ENCODE measurements at places on chromosomes 7 and 10.

DNA sequence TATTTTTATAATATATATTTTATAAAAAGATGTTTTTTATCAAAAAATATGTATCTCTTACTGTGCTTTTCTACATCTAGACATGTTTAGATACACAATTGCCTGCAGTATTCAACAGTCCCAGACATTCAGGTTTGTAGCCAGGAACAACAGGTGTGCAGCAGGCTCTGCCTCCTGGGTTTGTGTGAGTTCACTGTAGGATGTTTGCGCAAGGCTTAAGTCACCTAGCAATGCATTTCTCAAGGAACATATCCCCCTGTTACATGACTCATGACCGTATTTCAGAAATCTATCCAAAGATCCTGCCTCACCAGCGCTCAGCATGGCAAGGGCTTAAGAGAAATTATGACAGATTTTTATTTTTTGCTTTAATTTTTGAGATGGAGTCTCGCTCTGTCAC is 41.5 kb downstream of the PITRM1 start:
- no peak for ATAC-seq

DNA sequence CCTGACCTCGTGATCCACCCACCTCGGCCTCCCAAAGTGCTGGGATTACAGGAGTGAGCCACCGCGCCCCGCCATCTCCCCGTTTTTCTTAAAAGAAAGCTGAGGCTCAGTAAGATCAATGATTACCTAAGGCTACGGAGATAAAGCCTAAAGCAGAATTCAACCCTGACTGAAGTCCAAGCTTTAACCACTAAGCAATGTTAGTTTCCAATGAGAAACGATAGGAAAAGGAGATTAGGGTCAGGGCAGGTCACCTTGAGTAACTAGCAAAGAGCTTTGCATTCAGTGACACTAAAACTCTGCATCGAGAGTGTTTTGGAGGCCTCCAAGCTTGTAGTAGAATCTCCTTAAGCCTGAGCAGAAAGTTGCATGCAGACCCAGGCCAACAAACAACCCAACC is 17.6 kb upstream of the PRXL2A start:
- ATAC-seq, result no peak

GRCh38 chr10:88386204-88386788 is 196.8 kb downstream of the RNLS start:
- ATAC-seq, result no peak

- ATAC-seq, result peak; percentile 97
Observed at GRCh38 chr7:42911454-42912447, at the start of gene C7orf25. Gene C7orf25 (minus strand): TSS chr7:42912070. CDS start chr7:42910900, 1,170 bp downstream.

DNA sequence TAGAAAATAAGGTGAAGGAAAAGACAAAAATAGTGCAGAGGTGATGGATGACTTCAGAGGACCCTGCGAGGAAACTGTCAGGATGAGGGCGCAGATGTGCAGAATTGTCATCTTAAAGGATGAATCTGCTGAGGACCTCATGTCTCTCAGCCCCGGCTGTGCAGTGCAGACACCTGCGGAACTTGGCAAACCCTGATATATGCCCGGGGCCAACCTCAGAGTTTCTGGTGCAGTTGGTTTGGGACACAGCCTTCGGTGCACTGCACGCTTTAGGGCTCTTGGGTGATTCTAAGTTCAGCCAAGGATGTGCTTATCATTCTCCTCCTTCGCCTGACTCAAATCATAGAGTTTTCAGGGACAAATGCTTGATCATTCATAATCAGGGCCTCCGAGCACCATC is 310.1 kb downstream of the TCERG1L start:
- no peak for ATAC-seq

DNA sequence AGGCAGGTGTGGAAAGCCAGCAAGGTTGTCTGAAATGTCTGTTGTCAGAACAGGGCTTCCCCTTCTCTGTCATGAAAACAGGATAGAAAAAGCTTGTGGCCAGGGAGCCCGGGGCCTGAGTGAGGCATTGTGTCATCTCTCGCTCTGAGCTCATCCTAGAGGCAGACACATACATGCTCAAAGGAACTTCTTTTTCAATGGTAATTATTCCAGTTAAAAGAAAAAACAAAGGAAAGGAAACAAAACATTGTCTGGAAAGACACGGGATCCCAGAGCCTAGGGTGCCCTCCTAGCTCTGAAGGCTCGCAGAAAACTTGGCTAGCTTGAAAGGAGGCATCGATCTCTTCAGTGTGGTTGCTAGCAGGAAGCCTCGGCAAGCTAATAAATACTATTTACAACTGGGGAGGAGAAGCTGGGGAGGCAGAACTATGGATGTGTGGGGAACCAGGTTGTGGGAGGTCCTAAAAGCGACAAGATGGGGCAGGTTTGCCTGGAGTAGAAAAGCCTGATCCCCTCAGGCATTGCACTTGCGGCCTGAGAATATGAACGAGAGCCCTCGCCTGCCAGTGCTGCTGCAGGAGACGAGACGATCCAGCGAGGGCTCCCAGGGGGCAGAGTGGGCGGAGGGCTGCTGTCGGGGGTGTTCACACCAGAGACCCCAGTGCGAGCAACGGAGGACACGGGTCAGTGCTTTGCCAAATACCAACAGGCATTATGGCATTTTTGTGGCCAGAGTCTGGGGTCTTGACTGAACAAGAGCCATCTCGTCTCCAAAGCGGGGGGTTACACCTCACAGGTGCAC is 32.8 kb upstream of the DGKI start:
- no peak for ATAC-seq

GRCh38 chr7:117269886-117270285 is 53.0 kb downstream of the WNT2 start:
- ATAC-seq, result no peak

DNA sequence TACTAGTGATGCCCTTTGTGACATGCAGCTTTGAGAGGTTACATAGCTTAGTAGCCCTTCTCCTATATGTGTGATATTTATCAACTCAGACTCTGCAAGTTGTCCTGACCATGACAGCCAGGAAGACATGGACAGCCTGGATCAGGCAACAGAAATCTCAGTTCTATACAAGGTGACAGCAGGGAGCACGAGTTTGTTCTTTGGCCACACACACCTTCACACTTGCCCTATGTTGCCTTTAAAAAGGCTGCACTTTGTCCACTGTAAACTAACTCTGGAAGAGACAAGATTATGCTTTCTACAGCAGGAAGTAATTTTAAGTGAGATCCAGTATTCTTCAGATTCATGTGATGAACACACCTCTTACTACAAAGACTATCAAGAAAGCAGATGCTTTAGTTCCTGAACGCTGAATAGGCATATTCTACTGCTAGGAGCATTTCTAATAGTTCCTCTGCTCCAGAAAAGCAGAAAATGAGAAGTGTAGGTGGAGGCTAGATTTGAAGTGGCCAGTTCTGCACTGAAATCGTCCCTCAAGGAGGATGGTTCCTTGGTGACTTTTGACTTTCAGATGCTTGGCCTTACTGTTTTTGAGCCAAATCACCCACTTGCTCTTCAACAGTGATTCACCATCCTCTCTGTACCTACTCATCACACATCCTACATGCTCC is 239.2 kb downstream of the COBL start:
- no peak for ATAC-seq

GRCh38 chr7:104900525-104901239 is 113.3 kb upstream of the KMT2E start:
- ATAC-seq, result no peak

DNA sequence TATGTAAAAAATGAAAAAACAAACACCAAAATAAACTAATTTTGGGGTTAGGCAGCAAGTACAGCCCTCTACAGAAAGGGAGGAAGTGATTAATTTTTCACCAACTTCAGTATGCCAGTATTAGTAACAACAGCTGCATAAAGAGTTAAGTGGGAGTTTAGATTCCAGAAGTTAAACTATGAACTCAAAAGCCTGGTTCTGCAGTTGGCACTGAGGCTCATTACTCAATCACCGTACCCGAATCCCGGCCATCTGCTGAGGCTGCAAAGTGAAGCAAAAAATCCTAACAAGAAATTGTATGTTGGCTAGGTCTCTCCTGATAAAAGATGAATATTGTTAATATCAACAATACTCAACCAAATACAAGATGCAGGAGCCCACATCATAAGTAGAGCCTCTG is 4.0 kb downstream of the NUDT5 start:
- ATAC-seq, result no peak

DNA sequence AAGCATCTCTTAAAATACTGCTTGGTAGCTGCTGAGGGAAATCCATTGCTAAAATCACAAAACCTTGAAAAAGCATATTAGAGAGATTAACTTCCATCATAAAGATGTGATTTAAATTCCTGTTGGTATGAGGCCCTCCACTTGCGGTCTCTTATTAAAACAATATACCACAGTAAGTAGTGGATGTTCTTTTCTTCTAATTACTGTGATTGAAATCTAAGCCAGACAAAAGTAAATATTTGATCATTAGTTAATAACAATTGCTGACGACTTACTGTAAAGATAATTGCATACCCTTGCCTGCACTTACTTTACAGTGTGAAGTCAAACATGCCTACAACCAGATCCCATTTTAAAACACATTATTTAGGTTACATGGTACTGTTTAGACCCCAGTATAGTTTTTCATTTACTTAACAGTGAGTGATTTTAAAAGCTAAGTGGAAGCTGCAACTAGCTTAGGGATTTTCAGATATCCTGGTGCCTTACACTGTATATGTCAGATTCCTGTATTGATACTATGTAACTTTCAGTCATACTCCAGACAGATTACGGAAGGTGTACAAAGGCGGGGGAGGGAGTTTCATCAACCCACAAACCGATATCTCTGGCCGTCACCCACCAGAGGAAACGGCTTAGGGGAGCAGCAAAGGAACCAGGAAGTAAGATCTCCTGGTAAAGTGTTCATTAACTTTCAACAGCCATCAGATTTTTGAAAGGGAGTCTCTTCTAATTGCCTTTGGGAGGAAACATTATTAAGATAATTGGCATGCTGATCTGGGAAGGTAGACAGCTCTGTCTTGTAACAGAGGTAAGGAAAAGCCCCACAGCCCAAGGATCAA is 986 bp downstream of the NRP1 start:
- ATAC-seq, result no peak

DNA sequence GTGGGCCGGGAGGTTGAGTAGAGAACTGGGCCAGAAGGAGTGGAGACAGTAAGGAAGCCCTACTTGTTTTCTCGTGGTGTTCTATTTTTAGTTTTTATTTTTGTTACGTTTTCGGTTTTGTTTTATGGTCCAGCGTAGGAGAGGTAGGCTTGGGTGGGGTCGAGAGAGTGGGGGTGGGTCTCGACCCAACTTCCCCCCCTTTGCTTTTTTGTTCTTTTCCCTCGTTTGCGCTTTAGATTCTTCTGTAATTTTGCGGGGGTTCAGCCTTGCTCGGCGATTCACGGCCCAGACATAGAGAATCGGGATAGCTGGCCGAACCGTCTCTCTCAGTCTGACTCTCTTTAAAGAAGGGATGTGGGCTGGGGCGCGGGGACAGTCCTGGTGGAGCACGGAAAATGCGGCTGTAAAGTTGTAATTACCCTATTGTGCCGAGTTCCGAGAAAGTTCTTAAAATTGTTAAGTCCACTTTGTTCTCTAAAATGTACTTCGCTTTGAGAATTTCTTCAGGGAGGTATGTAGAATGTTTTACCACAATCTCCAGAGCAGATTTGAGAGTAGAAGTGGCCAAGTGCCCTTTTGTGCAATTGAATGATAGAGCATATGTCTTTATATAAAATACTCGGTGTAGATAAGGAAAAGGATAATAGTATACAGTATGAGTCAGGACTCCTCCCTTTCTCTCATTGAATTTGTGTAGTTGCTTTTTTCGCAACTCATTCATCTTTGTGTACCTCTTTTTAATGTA is 816 bp downstream of the DMTF1 start:
- no peak for ATAC-seq

- no peak for ATAC-seq
Observed at GRCh38 chr10:107687701-107688100, 523.2 kb upstream of the SORCS1 start.

DNA sequence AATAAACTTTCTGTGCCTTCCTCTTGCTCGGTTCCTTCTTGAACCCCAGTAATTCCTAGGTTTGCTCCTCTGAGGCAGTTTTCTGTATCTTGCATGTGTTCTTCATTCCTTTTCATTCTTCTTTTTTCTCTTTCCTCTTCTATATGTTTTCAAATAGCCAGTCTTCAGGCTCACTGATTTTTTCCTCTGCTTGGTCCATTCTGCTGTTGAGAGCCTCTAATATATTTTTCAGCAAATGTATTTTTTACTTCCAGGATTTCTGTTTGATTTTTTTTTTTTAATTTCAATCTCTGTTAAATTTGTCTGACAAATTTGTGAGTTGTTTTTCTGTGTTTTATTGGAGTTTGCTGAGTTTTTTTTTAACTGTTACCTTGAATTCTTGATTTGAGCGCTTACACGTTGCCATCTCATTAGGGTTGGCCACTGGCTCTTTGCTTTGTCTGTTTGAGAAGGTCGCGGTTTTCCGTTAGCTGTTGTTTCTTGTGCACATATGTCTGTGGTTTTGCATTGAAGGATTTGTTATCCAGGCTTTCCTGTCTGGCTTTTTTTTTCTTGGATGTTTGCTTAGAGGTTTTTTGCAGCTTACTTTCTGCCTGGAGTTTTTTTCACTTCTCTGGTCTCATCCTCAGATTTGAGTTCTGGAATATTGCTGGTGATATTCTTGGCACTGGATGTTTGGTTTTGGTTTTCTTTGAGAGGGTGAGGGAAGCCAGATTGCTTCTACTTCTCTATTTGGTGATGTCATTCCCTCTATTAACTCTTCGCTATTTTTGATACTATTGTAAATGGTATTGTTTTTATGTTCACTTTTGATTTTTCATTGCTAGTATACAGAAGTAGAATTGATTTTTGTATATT is 12.7 kb downstream of the SPRN start:
- ATAC-seq, result no peak

DNA sequence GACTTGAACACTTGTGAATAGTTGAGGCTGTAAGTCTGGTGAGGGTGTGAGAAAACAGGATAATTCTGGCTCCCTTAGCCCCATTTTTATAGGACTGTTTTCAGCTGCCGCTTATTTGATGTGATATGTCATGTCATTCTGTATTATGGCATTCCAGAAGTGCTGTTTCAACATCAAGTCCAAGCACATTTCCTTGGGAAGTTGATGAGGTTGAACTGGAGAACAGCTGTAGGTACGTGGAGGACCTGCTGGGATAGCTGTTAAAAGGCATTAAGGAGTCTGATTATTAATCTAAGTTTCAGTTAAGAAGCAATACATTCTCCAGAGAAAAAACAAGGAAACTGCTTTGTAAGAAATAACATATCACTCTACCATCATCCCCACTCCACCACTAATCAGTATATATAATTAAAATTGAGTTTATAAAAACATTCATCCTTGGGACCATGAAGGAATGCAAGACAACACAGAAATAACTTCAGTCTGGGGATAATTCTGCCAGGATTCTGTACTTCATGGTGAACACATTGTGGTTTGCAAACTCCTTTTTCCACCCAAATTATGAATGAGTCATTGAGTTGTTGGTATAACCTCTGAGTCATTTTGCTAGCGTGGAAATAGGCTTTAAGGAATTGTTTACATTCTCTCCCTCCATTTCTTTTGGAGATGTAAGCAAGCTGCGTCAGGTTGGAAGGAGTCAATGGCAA is 39.9 kb upstream of the TMEM229A start:
- no peak for ATAC-seq

Measured in gastroesophageal sphincter (tissue), 4 donors.